T1000 (cell line): ENCODE measurements at places on chromosomes 5 and 9.

DNA sequence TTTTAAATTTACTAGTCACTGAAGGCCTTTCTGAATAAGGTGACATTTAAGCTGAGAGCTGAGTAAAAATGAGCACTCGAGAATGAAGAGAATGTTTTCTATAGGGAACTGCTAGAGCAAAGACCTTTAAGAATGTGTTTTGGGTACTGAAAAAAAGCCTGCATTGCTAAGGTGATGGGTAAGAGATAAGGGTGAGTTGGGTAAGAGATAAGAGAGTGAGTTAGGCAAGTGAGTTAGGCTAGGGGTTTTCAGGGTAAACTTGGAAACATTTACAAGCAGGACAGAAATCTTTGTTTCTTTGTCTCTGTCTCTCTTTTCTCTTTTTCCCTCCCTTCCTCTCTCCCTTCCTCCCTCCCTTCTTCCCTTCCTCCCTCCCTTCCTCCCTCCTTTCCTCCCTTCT, 5.6 kb downstream of the RAD23B start:
- no peak for DNase-seq

- DNase-seq, result peak; percentile 39
These were observed 119.6 kb upstream of the IL12B start for GRCh38 chr5:159449925-159450324.

DNA sequence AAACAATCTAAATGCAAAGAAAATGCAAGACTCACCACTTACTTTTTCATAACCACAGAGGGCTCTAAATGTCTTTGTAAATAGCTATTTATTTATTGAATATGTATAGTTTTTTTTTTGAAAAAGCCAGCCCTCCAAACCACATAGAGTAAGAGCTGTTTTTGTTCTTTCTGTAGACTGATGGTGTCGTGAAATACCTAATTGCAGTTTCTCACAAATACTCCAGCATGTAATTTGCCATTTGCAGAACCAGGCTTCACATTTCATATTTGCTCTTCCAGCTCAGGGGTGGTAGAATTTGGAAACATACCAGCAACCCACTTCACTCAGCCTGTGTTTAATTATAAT, 159.8 kb downstream of the TMC1 start:
- DNase-seq, result no peak

- DNase-seq, result no peak
These were observed 220 bp downstream of the NOTCH1 start for GRCh38 chr9:136545692-136545964.

GRCh38 chr9:7967851-7968250, 168.3 kb upstream of the DMAC1 start:
- no peak for DNase-seq

- no peak for DNase-seq
These were observed 7.3 kb upstream of the TSPAN17 start for GRCh38 chr5:176639981-176640380.

- DNase-seq, result no peak
These were observed 84.9 kb upstream of the NR3C1 start for GRCh38 chr5:143488381-143488780.

- DNase-seq, result no peak
These were observed 8.5 kb downstream of the NOP16 start for GRCh38 chr5:176379881-176380280.
